ENCODE measurements at places on chromosomes 5 and 9.

DNA sequence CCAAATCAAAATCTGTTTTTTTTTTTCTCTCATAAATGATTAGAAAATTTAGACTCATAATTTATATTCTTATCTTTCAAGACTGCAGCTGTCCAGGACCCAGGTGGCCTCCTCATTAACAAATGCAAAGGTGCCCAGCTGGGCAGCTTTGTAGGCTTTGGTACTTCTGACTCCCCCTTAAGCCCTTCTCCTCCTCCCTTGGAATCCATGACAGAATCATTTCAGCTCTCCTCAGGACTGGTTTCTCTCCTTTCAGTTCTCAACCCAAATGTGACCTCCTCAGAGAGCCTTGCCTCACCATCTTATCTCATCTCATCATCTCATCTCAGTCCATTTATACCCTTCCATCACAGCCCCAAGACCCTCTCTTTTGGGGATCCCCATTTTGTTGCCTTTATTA, 221.7 kb downstream of the KIAA0825 start:
- no peak for DNase-seq

DNA sequence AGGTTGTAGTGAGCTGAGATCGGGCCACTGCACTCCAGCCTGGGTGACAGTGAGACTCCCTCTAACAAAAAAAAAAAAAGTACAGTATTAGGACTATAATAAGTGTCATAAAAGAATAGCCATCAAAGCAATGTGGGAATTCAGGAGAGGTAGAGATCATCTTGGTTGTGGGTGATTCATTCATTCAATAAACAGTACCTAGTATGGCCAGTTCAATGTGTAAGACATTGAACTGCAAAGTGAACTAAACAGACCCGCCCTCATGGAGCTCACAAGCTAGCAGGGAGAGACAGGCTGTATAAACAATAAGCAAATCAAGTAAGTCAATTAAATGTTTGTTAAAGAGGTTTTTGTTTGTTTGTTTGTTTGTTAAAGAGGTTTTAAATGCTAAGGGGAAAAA, 146.1 kb upstream of the RANBP3L start:
- DNase-seq, result no peak

DNA sequence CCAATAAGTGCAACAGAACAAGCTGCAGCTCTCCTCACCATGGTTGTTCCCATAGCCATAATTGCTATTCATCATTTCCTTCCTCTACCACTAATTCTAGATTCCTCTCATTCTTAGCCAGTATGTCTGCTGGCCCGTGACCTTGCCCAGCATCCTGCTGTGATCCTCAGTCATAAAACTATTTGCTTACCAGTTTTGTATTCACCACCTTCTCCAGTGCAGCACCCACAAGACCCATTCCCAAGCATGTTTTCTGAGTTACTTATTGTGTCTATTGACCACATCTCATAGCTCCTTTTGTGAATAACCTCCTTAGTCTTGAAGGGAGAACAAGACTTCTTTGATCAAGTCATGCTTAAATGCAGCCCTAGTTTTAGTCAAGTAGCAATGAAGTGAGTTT, 488.0 kb upstream of the CTNND2 start:
- no peak for DNase-seq

- DNase-seq, result no peak
These were observed 370.7 kb downstream of the ZSWIM6 start for GRCh38 chr5:61702784-61703183.

- DNase-seq, result no peak
These were observed 32.0 kb downstream of the GTF3C4 start for GRCh38 chr9:132702254-132702653.

- DNase-seq, result peak; percentile 74
These were observed at the start of gene MELK for GRCh38 chr9:36572515-36573418. TSS of gene MELK (plus strand) at chr9:36572895. CDS start at chr9:36581682, 8,787 bp downstream.

DNA sequence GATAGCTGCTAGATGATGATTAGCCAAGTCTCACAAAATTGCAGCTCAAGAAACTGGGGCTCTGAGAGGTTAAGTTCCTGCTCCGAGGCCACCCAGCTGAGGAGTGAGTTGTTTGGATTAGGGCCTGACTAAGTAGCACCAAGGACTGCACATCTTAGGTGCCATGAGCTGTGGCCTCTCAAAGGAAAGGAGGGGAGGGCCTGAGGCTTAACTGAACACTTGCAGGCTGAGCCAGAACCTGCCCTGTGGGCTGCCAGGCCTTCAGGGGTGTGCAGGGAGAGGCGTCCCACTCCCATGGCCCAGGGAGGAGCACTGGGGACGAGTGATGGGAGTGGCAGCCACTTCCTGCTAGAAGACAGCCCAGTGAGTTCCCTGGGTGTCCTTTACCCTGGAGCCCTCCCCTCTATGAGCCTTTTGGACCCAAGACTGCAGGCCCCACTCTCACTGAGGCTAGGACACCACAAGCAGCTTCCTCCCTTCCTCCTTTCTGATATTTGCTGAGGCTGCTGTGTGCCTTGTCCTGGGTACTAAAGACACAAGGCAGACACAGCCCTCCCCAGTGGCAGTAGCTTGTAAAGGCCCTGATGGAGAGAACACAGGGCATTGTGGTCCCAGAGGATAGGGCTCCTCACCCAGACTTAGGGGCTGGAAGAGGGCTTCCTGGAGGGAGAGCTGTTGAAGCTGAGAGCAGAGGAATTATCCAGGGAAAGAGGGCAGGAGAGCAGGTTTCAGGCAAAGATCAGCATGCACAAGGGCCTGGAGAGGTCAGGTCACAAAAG, 22.1 kb downstream of the LMX1B start:
- DNase-seq, result no peak

GRCh38 chr9:96014078-96014477, 138.6 kb downstream of the ERCC6L2 start:
- no peak for DNase-seq

DNA sequence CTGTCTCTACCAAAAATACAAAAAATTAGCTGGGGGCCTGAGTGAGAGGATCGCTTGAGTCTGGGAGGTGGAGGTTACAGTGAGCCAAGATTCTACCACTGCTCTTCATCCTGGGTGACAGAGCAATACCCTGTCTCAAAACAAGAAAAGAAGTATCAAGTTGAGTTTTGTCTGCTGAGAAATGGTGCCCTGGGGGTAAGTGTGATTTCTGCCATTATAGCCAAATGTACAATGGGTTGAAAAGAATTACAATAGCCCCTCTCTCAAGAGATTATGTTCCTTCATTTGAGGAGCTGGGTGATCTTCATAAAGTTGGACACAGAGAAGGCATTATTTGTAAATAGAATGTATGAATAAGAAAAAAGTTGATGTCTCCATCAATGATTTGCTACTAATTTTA, 189.4 kb downstream of the GOLPH3 start:
- no peak for DNase-seq

DNA sequence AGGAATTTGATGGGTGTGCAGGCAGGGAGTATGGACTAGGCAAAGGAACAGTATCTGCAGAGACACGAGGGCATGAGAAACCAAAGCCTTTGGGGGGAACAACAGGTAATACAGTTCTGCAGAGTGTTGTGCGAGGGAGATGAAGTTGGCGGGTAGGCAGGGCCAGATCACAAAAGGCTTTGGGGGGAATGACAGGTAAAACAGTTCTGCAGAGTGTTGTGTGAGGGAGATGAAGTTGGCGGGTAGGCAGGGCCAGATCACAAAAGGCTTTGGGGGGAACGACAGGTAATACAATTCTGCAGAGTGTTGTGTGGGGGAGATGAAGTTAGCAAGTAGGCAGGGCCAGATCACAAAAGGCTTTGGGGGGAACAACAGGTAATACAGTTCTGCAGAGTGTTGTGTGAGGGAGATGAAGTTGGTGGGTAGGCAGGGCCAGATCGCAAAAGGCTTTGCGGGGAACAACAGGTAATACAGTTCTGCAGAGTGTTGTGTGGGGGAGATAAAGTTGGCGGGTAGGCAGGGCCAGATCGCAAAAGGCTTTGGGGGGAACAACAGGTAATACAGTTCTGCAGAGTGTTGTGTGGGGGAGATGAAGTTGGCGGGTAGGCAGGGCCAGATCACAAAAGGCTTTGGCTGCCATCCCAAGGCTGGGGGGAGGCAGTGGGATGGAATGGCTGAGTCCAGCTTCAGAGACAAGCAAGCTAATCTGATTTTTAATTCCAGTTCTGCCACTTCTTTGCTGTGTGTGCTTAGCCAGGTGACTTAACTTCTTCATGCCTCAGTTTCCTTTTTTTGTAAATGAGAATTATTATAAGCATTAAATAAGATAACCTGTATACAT, 33.0 kb downstream of the FRMPD1 start:
- DNase-seq, result no peak

DNA sequence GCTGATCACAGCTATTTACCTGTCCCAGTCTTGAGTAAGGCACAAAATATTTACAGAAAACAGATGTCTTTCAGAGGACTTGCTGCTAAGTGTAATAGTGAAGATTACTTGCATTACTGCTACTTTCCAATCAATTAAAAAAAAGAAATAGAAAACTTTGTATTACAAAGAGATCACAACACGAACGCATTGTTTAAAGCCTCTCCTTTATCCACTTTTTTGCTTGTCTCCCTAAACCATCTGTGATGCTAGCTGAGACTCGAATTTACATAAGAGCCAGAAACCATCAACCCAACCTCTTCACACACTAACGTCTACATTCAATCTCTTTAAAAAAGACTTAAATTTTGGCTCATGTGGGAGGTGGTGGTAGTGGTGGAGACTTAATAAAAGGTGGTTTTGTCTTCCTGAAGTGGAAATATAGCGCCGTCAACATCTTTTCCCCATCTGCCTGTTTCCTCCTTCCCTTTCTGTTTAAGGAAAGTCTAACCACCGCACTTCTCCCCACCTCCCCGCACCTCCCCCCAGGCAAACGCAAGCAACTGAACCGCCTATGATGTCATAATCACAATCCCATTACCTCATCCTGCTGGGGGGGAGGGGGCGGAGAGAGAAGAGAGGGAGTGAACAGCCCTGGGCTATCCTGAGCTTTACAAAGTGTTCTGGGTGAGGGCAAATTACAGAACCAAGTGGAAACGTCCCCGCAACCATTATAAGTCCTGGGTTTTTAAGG, 948 bp upstream of the FAM53C start:
- DNase-seq, result no peak

DNA sequence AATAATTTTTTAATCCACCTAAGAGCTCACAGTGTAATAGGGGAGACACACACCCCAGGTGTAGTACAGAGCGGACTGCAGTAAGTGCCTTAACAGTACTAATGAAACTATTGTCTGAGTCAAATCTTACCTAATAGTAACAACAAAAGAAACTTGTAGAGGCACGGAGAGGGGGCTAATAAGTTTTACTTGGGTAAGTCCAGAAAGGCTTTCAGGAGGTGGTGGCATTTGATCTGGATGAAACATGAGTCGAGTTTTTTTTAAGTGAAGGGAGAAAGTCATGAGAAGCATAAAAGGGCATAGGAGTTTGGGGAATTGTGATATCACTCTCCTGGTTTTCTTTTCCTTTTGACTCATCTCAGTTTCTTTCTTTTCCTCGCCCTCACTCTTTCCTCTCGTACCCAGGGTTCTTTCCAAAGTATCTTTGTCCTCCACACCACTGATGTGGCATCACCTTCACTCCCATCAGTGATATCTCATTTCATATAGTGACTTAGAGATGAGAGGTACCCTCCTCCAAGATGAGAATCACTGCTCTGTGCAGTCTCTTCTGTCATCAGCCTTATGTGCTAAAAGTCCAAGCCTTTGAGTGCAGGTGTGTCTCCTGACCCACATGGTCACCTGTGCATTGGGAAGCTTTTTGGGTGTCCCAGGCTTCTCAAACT, 2.0 kb downstream of the CTNNA1 start:
- no peak for DNase-seq

- no peak for DNase-seq
These were observed 271.3 kb downstream of the OSTF1 start for GRCh38 chr9:75359638-75360037.

DNA sequence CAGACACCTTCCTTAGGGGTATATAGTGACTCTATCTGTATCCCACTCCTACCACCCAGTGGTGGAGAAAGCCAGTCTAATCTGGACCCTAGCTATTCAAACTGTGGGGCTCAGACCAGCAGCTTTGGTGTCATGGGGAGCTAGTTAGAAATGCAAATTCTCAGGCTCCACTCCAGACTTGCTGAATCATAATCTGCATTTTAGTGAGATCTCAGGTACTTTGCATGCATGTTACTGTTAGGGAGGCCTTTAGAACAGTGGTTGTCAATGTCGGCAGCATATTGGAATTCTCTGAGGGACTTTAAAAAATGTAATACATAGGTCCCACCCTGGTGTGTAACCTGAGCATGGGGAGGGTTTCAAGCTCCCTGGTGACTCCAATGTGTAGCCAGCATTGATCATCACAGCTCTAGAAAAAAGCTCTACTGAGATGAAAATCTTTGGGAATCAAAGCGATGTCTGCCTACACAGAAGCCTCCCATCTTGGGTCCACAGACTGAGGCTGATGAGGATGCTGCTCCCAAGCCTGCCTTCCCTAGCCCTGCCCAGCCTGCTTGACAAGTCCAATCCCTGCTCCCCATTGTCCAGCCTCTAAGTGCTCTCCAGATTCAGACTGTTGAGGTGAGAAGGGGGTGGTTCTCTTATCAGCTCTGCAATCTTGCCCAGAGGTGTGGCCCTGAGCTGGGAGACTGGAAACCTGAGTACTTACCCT, 11.9 kb upstream of the GM2A start:
- DNase-seq, result no peak

DNA sequence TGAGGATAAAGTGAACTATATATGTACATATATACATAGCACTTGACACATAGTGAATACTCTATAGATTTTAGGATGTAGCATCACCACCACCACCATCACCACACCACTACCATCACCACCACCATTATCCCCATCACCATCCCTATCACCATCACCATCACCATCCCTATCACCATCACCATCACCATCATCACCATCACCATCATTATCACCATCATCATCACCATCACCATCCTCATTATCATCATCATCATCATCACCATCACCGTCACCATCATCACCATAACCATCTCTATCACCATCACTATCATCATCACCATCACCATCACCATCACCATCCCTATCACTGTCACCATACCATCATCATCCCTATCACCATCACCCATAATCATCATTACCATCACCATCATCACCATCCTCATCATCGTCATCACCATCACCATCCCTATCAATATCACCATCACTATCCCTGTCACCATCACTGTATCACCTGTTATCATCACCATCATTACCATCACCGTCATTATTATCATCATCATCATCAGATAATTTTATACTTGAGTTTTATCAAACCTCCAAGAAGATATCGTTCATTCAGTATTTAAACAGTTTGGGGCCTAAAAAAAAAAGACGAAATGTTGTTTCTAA, 109.4 kb downstream of the CFAP90 start:
- DNase-seq, result no peak

DNA sequence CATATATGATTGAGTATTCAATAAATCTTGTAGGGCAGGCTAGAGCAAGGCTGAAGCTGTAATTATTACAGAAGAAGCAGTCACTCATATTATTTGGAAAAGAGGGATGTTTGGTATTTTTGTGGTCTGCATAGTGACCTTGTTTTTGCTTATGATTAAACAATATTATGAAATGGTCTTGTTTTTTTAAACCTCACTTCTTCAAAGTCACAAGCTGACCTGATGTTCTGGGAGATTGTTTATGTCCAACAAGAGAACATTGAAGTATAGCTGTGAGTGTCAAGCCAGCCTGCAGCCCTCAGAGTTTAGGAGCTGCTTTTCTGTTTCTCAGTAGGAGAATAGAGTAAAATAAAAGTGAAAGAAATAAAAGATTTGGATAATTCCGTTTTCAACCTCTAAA, 342.2 kb downstream of the LRRC70 start:
- DNase-seq, result no peak
